ENCODE measurements at places on chromosomes 7 and 10.

GRCh38 chr7:151865070-151865670, 11.7 kb downstream of the PRKAG2 start:
- DNase-seq, result no peak

- DNase-seq, result no peak
Measured at GRCh38 chr7:55518836-55519235, 53.5 kb downstream of the VOPP1 start.

DNA sequence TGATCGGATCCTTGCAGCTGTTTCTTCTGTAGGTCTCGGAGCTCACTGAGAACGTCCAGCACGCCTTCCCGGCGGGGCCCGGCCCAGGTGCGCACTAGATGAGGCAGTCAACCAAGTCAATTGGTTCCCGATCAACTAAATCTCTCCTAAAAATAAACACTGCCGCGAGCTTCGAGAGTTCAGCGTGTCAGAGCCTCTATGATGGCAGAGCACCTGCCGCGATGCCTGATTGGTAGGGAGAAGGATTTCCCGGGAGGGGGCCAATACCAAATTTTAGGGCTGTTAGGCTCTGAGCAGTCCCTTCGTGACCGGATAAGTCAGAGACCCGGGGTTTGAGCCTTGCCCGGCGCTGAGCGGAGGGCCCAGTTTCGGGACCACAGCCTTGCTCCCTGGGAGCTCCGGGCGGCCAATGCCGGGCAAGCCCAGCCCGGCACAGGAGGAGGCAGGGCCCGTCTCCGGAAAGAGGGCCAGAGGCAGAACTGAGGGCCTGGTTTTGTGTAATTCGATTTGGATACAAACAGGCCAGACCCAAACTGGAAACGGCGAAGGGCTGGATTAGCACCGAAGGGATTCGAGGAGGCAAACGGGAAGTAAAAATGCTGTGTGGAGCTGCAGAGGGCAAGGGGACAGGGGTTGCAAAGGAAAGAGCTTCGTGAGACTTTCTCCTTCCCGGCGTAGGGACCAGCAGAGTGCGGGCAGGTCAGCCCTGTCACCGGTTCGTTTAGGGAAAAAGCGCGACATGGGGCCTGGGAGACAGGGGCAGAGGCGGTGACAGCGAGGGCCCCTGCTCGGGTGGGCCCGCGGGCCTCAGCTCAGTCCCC, 569 bp downstream of the SLC26A5 start:
- DNase-seq, result no peak

GRCh38 chr7:33262476-33262875, 133.1 kb downstream of the BBS9 start:
- DNase-seq, result no peak

DNA sequence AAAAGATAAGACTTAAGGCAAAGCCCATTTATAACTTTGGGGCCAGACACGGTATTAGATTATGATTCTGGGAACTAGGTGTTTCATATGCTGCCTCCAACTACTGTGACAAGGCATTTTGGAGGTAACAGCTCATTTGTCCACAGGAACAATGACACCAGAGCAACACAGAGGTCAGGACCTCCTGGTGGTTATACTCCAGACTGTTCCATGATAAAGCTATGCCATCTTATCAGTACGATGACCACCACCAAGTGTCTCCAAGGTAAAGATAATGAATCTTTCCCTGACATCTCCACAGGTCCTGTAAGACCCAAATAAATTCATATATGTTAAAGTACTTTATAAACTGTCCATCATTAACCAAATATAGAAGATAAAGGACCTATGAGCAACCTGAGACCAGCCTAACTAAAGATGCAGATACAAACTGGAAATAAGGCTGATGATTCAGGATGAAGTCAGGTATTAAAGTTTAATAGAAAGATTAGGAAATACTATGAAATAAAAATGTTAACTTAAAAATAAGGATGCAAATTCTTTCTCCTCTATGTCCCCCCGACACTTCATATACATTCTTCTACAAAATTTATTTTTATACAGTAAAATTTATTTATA, 26.2 kb downstream of the CUL2 start:
- no peak for DNase-seq

GRCh38 chr7:125746510-125746909, 816.9 kb upstream of the POT1 start:
- no peak for DNase-seq

- no peak for DNase-seq
Measured at GRCh38 chr10:74063256-74063655, 65.3 kb downstream of the VCL start.

DNA sequence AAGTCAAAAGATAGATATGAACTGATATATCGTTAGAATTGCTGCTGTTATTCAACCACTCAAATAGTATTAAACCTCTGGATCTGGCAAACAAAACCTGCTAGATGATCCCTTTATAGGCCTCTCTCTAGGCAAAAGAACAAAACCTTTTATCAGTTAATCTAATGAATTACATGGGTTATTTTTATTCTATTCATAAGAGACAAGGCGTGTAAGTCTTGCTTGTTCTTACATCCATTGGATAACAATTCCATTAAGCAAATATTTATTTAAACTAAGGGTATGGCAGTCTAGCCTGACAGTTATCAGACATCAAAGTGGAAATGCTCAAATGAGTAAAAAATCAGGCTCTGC, 16.6 kb upstream of the ADRB1 start:
- DNase-seq, result no peak

GRCh38 chr7:83038787-83039186, 123.9 kb downstream of the PCLO start:
- DNase-seq, result no peak

DNA sequence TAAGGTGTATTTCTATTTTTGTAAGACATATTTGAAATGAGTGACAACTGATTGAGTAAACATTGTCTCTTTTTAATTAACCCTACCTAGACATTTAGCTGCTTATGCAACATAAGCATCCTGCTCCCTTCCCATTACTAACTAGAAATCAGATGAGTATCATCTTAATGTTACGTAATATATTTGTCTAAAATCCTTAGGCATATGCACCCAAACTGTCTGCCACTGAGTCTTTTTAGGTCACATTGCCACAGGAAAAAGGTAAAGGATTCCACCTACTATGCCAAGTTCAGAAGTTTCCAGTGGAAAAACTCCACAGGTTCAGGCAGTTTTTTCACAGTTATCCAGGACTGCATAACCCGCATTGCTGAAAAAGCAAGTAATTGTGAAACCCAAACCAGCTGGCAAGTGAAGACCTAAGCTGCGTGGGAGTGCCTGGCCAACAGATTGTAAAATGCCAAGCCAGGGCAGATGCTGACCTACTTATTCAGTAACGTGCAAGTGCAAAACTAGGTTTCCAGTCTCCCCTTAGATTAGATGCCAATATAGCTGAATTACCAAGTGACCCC, 983.7 kb downstream of the GATA3 start:
- no peak for DNase-seq

GRCh38 chr7:142753366-142753765, 4.1 kb downstream of the PRSS1 start:
- DNase-seq, result no peak

GRCh38 chr10:58291538-58292174, 22.7 kb downstream of the CISD1 start:
- DNase-seq, result peak; percentile 49

DNA sequence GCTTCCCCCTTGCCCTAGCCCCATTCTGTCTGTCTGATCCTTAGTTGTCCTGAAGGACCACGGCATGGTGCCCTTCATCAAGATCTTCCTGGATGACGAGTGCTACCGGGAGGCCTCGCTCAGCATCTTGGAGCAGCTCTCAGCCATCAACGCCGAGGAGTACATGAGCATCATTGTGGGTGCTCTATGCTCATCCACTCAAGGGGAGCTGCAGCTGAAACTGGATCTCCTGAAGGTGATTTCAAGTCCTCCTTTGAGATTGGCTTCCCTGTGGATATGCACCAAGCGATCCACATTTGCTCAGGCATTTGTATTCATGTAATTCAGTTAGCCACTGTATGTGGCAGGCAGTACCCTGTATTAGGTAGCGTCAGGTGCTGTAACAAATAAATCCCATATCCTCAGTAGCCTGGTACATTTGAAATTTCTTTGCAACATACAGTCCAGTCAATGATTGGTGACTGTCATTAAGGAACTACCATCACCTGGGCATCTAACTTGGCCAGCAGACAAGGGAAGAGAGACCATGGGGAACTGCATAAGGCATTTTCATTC, 51.2 kb downstream of the WDFY4 start:
- DNase-seq, result no peak

GRCh38 chr7:34361663-34362250, 296.3 kb upstream of the NPSR1 start:
- DNase-seq, result no peak

DNA sequence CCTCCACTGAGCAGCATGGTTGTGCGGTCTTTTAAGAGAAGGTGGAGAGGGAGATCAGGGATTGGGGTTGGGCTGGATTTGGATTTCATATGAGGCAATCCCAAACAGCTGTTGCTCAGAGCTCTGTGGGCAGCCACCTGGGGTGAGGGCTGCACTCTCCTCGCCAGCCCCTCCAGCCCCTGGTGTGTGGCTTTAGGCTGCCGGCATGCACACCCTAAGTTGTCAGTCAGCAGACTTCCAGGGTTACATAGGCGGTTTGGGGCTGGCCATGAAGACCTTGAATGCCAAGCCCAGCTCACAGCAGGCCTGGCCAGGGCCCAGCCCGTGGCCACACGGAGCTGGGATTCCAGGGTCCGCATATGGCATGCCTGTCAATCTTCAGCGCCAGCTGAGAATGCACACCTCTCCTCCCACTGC, 54.8 kb downstream of the ZMIZ1 start:
- DNase-seq, result no peak

GRCh38 chr10:31120961-31121685, 89.5 kb upstream of the ZNF438 start:
- DNase-seq, result no peak

DNA sequence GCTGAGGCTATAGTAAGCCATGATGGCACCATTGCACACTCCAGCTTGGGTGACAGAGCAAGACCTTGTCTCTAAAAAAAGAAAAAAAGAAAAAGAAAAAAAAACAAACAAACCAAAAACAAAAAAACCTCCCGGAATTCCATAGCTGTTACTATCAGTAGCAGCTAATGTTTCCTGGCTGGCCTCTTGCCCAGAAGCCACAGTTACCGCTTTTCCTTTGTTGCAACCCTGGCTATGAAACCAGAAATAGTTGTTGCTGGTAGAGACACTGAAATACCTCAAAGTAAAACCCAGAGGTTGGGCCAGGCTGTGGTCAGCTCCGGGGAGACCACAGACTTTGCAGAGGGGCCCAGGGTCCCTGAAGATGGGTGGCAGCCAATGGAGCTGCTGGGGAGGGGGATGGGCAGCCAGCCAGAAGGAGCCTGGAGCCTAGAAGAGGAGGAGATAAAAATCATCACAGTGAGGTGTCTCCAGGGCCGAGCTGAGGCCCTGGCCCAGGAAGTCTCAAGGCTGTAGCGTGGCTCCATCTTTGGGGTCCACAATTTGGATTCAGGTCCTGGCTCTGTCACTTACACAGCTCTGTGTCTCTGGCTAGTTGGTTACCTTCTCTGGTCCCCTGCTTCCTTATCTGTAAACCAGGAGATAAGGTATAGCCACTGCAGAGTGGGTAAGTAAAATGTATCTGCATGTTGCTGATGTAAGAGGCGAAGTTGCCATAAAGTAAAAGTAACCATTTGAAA, 3.4 kb upstream of the CHST12 start:
- DNase-seq, result no peak

GRCh38 chr7:143256325-143256724, 6.9 kb upstream of the GSTK1 start:
- no peak for DNase-seq

GRCh38 chr10:66627156-66627555, 298.7 kb upstream of the LRRTM3 start:
- DNase-seq, result no peak

- DNase-seq, result no peak
Measured at GRCh38 chr10:60951272-60951724, 7.3 kb upstream of the RHOBTB1 start.

GRCh38 chr10:5490698-5491464, 8.5 kb downstream of the CALML5 start:
- no peak for DNase-seq

DNA sequence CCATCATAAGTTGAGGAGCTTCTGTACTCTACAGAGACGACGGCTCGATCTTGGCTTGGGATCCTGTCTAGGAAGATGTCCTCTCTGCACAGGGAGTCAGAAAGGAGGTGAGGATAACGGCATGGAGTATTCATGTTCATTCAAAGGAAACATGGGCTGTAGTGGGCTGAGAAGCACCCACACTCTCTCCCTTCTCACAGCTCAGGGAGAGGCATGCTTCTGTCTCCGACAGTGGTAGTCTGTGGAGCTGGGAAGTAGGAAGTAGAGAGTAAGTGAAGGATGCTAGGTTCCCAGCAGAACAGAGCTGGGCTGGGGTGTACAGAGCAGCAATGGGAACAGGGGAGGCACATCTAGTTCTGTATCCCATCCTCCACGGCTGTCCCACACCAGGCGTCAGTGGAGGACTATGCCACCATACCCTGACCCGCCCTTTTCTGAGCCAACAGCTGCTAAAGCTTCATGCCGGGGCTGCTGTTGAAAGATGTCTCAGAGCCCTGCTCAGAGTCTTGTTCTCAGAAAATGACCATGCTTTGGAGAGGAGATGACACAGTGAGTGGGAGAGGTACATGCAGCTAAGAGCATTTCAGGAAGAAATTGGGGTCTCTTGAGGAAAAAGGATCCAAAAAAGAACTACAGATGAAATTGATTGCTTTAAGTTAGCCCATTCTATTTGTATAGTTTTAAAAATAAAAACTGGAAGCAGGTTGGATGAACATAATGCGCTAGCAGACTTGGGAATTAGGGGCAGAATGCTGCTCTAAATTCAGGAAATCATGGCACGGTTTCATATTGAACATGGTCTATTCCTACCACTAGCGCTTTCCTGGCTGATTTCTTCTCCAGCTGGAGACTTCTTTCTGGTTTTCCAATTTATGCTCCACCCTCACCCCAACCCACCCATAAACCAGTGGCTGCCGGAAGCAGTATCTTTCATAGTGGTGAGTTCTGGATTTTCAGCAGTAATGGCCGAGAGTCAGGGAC, 138.6 kb downstream of the CHN2 start:
- no peak for DNase-seq

- DNase-seq, result no peak
Measured at GRCh38 chr7:158351051-158351450, 236.6 kb downstream of the PTPRN2 start.

- DNase-seq, result no peak
Measured at GRCh38 chr10:15571575-15571974, 148.1 kb downstream of the ITGA8 start.

DNA sequence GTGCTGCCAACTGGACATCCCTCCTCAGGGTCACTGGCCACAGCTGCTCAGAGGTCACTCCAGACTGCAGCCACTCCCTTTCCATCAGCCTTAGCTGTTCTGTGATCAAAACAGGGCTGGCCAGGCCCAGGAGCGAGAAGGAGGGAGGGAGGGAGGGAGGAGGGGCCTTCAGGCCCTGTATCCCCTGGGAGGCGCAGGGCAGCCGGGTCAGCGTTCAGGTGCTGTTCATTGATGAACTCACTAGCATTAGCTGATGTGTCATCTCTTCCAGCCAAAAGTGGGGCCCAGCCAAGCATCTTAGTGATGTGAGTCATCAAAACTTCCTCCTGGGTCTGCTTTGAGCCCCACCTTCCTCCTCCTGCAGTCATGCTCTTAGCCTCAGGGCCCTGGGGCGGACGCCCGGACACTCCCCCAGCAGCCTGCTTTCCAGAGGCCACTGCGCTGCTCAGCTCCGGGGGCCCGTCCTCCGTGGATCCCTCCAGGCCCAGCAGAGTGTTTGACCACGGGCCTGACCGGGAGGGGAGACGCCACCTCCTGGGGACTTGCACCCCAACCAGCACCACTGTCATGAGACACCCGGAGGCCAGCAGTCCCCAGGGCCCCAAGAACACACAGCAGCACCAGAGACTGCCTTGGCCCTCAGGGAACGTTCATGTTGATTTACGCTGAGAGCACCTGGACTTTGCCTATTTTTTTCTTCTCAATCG, 149.2 kb downstream of the PRKAG2 start:
- no peak for DNase-seq

- DNase-seq, result no peak
Measured at GRCh38 chr10:26491934-26492333, 53.8 kb downstream of the APBB1IP start.
